ENCODE measurements at places on chromosomes 16 and 17.

GRCh38 chr17:1455291-1455796 is 688 bp downstream of the CRK start:
- peak; percentile 39 for DNase-seq

DNA sequence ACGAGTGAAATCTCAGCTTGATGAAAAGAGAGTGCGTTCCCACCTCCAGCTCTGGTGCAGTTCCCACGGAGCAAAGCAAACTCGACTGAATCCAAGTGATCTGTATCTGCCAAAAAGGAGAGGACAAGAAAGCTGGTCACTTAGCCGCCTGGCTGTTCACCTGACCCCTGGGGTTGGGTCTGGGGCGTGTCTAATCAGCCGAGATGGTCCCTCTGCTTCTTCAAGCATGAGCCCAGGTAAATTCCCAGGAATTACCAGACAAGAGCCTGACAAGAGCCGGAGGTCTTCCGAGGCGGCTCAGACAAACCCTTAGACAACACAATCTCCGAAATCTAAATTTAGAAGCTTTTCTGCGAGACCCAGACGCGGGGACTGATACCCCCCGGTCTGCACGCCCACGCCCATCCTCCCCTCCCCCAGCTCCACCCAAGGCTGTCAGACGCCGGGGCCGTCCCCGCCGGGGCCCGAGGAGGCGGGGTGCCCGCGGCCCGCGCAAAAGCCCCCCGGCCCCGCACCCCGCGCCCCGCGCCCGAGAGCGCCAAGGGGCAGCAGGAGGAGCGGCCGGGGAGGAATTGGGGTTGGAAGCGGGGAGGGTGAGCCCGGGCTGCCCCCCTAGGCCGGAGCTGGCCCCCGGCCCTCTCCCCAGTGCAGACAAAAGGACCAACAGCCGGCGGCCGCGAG is 674 bp downstream of the ZNF821 start:
- peak; percentile 37 for DNase-seq

DNA sequence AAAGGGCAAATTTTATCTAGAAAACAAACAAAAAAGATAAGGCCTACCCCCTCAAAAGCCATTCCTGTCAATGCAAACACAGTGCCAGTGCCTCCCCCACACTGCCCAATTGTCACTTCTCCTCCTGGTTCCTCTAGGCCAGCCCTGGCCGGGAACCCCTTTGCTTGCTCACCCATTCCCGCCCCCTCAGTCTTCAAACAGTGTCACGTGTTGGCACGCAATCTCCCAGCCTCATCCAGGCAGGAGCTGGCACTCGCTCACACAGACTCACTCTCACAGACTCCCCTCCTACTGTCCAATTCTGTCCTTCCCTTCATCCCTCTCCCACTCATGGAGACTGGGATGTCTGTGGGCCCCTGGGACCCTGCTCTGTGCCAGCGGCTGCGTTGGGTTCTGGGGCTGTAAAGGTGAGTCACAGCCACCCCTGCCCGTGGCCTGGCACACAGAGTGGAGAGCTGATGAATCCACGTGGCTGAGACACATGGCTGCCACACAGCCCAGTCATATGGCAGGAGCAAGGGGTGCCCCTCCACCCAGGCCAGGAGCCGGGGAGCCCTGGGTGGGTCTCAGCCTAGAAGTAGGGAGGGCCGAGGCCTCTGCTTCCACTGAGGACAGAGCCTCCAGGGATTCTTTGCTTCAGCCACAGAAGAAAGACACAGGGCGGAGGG is 54.8 kb downstream of the VAC14 start:
- no peak for DNase-seq

DNA sequence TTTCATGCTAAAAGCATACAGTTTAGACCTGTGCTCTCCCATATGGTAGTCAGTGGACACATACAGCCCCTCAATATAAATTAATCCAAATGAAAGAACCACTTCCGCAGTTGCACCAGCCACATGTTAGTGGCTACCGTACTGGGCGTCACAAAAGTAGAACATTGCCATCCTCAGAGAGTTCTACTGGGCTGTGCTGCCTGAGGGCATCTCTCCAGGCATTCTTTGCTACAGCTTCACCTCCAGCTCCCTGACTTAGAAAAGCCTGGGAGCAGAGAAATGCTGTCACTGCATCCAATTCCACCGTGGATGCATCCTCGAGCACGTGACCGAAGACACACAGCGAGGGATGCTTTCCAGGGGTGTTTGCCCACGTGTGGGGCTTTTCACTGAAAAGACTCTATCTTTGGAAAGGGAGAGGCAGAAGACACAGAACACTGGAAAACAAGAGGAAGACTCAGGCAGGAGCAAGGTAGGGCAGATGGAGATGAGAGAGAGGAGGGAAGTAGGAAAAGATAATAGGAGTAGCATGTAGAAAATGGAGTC is 86.4 kb downstream of the GAS7 start:
- no peak for DNase-seq

DNA sequence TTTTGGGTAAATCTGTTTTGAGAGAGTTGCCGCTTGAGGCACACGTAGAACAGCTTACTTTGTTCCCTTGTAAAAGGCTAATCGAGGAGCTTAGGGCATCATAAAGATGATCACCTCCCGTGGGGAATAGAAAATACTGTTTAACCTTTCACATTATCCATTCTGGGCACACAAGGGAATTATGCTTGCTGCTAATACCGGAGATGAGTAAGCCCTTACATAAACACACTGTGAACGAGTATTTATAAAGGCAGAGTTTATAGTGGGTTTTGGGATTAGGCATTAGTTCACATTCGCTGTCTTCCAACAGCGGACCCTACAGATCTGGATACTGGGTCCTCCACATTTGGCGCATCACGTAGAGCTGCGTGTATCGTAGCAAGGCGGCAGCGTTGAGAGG is 51.2 kb upstream of the CNTNAP4 start:
- DNase-seq = no peak

DNA sequence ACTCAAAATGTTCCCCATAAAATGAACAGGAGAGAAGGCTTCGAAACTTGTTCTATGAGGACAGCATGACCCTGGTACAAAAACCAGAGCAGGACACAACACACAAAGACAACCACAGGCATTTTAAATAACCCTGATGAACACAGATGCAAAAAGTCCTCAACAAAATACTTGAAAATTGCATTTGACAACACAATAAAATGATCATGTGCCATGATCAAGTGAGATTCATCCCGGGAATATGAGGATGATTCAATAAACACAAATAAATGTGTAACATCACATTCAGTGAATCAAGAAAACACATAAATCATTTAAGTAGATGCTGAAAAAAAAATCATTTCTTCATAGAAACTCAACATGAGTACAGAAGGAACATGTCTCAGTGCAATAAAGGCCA is 208.4 kb upstream of the WSB1 start:
- no peak for DNase-seq

- DNase-seq = no peak
Observed at GRCh38 chr16:28898942-28899341, 20.7 kb downstream of the ATP2A1 start.

DNA sequence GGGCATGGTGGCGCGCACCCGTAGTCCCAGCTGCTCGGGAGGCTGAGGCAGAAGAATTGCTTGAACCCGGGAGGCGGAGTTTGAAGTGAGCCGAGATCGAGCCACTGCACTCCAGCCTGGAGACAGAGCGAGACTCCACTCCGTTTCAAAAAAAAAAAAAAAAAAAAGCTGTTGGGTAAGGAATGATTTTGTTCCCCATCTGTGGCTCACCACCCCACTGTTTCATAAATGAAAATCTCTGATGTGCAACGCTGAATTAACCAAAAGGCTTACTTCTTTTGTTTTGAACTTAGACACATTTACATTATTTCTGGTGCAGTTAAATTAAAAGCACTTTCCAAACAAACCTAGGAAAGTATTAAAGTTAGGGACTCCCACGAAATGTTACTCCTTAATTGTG is 1.2 kb upstream of the METTL9 start:
- no peak for DNase-seq

DNA sequence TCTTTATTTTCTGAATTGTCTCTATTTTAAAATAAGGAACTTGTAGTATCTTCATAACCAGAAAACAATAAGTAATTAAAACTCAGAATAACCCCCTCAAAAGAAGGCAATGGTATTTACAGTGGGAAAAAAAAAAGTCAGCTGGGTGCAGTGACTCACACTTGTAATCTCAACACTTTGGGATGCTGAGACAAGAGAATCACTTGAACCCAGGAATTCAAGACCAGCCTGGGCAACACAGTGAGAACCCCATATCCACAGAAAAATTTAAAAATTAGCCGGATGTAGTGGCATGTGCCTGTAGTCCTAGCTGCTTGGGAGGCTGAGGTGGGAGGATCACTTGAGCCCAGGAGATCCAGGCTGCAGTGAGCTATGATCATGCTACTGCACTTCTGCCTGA is 33.5 kb downstream of the ADAM11 start:
- DNase-seq = no peak

GRCh38 chr16:54346041-54346440 is 59.5 kb upstream of the IRX3 start:
- no peak for DNase-seq

DNA sequence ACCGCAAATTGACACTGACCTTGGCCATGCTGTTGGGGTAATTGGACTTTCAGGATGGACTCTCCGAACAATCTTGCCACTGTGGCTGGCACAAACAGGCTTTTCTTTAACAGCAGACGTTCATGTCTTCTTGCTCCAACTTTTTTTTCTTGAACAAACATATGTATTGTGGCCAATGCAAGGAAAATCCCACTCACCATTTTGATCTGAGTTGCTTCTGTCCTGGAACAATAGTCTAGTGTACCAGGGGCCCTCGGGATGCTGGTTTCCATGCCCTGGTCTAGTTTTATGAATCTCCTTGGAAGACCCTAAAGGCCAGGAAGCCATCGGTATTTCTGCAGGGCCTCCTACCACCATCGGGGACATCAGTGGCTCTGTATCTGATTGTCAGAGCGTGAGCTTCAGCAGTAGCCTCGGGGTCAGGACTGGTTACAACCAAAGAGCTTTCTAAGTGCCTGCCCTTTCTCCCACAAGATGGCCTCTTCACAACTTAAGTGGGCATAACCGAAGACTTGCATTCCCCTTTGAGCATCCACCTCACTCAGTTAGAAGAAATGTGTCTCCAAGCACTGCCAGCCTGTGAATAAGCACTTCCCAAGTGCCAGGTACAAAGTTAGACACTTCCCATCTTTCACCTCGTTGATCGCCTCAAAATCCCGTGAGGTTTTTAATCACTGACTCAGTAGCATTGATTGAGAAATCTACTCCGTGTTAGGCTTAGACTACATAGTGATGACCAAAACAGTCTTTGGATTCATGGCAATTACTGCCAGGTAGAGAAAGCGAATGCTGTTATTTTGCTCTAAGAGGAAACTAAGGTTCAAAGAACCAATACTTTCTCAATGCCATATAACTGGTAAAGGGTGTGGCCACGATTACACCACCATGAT is 87.0 kb upstream of the TBX2 start:
- no peak for DNase-seq

DNA sequence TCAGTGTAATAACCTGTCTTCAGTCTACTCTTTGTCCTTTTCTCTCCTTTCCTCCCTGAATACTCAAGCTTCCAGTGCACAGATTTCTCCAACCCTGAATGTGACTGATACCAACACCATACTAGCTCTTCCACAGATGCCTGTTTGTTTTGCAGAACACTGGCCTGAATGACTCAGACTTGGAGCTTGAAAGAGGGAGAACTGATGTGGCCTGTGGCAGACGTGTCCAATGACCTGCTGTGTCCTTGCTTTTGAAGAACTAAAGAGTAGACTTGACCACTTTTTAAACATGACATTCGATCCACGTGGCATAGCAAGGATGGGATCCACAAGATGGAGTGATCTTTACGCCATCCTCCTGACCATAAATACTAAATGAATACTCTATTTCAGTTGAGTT is 361.0 kb downstream of the WWOX start:
- DNase-seq = no peak

- DNase-seq = no peak
Observed at GRCh38 chr16:88351491-88352101, 31.2 kb upstream of the ZNF469 start.

DNA sequence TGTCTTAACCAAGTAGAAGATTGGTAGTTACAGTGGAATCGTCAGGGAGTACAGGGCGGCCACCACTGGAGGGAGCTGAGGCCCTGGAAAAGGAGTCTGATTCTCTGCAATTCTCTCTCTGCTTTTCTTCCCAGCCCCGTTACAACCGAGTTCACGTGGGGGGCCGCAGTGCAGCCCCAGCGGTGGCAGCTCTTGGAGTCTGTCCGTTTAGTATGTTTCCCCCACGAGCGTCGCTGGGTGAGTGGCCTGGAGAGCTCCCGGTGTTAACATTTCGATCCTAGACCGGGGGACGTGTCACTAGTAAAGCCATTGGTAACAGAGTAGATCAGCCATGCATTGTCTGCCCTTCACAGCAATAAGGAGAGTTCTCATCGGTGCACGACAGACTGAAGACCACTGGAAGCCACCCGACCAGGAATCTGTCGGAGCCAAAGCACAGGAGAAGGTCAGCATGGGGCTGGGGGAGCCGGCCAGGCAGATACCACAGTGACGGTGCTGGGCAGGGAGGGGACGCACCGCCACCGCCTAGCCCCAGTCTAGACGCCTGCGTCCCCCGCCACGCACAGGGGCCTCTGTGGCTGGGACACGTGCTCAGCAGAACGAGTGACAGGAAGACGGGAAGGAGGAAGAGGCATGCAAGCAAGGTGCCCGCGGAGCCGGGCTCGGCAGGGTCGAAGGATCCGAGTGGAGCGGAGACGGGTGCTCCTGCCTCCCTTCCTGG is 15.7 kb downstream of the SLC16A3 start:
- DNase-seq = no peak

GRCh38 chr16:15682105-15682570 is 32.1 kb downstream of the NDE1 start:
- DNase-seq = no peak

GRCh38 chr16:82801361-82801760 is 174.6 kb downstream of the CDH13 start:
- no peak for DNase-seq

GRCh38 chr17:74760404-74761105 is 12.1 kb downstream of the NHERF1 start:
- no peak for DNase-seq

DNA sequence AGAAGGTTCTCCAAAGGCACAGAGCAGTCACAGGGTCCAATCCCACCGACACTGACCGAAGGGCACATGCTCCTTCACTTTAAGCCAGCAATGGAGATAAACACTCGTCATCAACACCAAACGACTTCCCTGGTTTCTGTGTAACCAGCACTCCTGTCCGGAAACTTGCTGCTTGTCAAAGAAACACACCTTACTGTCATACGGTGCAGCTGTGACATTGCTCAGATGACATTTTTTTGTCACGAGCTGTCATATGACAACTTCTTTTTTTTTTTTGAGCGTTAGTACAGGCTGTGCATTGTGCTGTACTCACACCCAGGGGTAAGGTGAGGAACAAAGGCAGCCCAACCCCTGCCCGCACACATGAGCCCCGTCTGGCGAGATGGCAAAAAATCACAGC is 39.2 kb downstream of the TLE7 start:
- no peak for DNase-seq

DNA sequence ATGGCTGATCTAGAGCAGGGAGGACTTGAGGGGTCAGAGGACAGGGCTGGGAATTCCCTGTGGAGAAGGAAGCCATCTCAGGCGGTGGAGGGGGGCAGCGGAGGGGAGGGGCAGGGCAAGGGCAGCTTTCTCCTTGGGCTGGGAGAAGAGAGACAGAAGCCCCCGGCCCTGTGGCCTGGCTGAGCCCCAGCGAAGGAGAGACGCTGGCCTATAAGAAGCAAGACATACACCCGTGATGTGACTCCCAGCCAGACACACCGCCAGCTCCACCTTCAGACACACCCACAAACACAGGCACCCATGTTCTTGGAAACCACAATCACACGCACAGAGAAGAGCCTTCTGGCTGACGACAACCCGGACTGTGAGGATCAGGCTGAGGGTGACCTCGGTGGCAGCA is 10.0 kb downstream of the TRPV3 start:
- DNase-seq = no peak
